ENCODE measurements at places on chromosomes 3 and 15. TPM values are rescaled to one million over a fixed set of nuclear protein-coding genes. Genes with fewer than 3 reads are reported as not detected.

The P3H2 gene
- total RNA-seq, result 0.89 TPM

The MCF2L2 gene
- 0.61 TPM for total RNA-seq

The LOXL1 gene
- 4.9 TPM for total RNA-seq

The CRYGS gene
- not detected for total RNA-seq

The C2CD4B gene
- total RNA-seq, result 3.2 TPM

The SCG5 gene
- total RNA-seq, result 0.53 TPM

The PXYLP1 gene
- 0.46 TPM for total RNA-seq

The TLR9 gene
- 0.13 TPM for total RNA-seq

The RBMS3 gene
- 19.3 TPM for total RNA-seq

The TM4SF1 gene
- total RNA-seq, result 23.0 TPM

The CLRN1 gene
- not detected for total RNA-seq

The BLM gene
- 11.6 TPM for total RNA-seq

The CASR gene
- not detected for total RNA-seq
